Uterus (tissue), 4 donors: ENCODE measurements at places on chromosomes 3 and 15. TPM values are rescaled to one million over a fixed set of nuclear protein-coding genes. Genes with fewer than 3 reads are reported as not detected.

The EEF1AKMT4 gene
- 4.7 TPM for total RNA-seq

The SORD gene
- 30.6 TPM for total RNA-seq

The MAP1A gene
- 10.5 TPM for total RNA-seq

The ANKUB1 gene
- total RNA-seq, result 1.0 TPM

The GOLGA8O gene
- not detected for total RNA-seq

The DNAH12 gene
- not detected for total RNA-seq

The ZNF621 gene
- 6.5 TPM for total RNA-seq

The HRG gene
- total RNA-seq, result not detected

The ETV5 gene
- total RNA-seq, result 17.8 TPM

The CTXN2 gene
- total RNA-seq, result not detected

The SMAD6 gene
- 9.4 TPM for total RNA-seq

The GOLGA6L7 gene
- total RNA-seq, result not detected

The SAMMSON gene
- total RNA-seq, result not detected

The FBXW12 gene
- not detected for total RNA-seq

The MEIS2 gene
- total RNA-seq, result 124 TPM

The SCN11A gene
- total RNA-seq, result not detected

The SLC6A1 gene
- total RNA-seq, result 5.0 TPM

The STRIT1 gene
- not detected for total RNA-seq

The TMC3 gene
- not detected for total RNA-seq

The C3orf18 gene
- total RNA-seq, result 7.1 TPM

The FRMD4B gene
- total RNA-seq, result 27.8 TPM

The MESP2 gene
- not detected for total RNA-seq

The ITGA11 gene
- total RNA-seq, result 41.8 TPM

The GOLGA8R gene
- 0.29 TPM for total RNA-seq

The C3orf49 gene
- not detected for total RNA-seq
